Pons (tissue), 1 donor: ENCODE measurements at places on chromosomes 2 and 18.
A peak's percentile ranks its signal among the peaks of the same experiment; 100 is the strongest.

DNA sequence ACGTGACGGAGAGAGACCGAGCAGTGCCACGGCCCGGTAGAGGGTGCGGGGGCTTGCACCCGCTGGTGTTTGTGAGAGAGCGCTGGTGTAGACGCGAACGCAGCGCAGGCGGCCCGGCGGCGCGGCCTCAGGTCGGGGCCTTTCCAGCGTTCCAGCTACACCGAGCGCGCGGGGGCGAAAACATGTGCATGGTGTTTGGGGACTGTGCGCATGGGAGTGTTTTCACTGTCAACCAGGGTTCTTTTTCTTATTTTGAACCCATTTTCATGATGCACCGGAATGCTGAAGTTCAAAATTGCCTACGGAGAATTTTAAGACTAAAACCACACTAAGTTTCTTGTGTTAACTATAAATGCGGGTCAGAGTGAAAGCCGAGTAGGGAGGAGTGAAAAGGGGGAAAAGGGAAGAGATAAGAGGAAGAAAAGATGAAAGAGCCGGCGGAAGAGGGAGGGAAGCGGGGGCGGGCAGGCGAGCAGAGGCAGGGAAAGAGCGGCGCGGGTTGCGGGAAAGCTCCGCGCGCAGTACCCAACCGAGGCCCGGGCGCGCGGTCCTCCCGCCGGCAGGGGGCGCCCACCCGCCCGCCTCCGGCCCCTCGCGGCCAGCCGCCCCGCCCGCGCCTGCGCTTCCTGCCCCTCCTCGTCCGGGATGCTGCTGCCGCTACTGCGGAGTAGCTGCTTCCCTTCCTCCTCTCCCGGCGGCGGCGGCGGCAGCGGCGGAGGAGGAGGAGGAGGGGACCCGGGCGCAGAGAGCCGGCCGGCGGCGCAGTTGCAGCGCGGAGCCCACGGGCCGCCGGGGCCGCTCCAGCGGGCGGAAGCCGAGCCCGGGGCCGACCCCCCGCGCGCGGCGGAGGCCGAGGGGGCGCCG lies at the start of gene RAB12:
Gene RAB12 (plus strand): TSS at position 643 of the 864 bp plus-strand sequence. CDS start 3 bp downstream, at position 646.
- DNase-seq = peak; percentile 66

DNA sequence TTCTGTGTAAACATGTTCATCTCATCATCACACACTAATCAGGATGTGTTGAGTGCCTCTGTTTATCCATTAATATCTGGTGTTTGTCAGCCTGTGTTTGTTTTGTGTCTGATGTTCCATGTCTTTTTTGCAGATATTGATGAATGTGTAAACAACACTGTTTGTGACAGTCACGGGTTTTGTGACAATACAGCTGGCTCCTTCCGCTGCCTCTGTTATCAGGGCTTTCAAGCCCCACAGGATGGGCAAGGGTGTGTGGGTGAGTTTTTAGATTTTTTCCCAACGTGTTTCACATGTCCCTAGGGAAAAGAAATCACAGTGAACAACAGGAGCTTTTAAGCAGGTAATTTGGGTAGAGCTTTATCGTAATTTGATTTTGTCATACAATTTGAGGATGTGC lies 133.7 kb upstream of the RASGRP3 start:
- DNase-seq = no peak

DNA sequence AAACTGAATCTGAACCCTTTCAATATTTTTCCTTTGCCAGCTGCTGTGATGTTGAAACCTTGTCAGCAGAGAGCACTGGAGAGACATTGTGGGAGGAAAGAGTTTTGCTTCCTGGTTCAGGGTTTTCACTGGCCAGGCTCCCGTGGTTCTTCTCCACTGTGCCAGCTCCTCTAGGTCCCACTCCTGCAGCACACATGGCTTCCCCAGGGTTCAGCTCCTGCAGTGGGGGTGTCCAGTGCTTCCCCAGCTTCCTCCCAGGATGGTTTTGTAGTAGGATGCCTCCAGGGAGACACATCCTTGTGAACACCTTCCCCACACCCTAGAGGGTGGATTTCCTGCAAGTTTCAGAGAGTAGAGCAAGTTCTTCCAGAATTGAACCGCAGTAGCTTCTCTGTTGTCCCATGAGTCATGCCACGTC lies 24.0 kb upstream of the SULT1C3 start:
- peak; percentile 26 for DNase-seq

DNA sequence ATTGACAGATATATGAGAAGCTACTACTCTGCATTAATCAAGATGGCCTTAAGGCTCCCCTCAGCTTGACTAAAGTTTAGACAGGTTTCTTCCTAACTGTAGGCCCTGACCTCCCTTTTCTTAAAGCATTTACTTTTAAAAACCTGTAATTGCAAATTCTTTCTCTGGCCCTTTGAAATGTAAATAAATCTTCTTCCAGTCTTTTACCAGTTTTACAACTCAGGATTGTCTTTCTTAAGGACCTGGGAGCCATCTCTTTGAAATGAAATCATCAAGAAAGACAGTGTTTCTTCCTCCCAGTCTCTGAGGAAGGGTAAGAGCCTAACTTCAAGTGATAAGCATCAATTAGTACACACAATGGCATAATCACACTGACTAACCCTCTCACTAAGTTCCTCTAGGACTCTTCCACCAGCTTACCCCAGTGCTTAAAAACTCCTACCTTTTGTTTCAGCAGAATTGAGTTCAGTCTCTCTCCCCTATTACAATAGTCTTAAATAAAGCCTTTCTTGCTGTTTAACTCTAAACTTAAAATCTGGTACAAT lies 58.7 kb upstream of the CDH20 start:
- DNase-seq = no peak

DNA sequence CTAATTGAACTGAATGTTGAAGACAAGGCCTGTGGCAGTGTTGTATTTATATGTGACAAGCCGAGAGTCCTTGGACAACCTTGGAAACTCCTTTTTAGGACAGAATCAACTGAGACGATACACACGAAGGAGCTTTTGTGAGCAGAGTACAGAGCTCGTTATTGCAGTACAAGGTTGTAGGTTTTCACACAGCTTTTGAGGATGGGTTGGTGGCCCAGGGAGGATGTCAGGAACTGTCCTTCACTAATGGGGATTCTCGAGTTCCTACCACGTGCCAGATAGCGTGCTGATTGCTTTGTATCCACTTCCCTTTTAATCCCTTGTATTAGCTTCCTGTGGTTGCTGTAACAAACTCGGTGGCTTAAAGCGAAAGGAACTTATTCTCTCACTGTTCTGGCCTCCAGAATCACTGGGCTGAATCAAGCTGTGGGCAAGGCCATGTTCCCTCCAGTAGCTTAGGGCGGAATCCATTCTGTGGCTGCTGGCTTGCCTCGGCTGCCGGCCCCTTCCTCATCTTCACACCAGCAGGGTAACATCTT lies 20.2 kb downstream of the INPP4A start:
- DNase-seq = no peak

DNA sequence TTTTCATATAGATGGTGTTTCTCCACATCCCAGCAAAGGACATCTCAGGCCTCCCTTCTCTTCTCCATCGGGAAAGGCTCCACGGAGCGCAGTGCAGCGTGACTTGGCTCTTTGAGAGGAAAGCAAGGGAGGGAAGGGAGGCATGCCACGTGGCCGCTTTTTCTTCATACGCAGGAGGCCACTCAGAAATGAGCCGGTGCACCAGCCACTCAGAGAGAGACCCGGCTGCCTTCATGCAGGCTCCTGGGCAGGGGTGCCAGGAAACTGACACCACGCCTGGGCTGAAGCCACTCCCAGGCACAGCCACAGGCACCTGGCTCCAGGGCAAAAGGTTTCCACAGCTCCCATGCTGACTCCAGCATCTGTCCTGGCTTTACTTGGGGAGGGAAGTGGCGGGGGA lies 11.1 kb upstream of the LOXHD1 start:
- no peak for DNase-seq

DNA sequence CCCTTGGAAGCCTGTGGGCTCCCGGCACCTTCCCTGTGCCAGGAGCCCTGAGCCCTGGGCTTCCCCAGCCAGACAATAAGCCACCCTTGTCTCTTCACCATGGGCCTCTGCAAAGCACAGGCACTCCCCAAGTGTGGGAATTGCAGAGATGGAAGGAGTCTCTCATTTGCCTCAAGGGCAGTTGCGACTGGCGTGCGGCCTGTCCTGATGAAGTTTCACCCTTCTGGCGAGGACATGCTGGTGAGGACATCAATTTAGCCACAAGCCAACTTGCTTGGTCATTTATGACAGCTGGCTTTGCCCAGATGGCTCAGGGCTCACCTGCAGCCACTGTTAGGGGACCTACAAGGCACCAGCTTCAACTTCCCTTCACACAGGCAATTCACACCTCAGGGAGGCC lies 180.2 kb downstream of the ANAPC1 start:
- no peak for DNase-seq

GRCh38 chr2:224127871-224128501 lies 88.9 kb upstream of the SERPINE2 start:
- DNase-seq = no peak

DNA sequence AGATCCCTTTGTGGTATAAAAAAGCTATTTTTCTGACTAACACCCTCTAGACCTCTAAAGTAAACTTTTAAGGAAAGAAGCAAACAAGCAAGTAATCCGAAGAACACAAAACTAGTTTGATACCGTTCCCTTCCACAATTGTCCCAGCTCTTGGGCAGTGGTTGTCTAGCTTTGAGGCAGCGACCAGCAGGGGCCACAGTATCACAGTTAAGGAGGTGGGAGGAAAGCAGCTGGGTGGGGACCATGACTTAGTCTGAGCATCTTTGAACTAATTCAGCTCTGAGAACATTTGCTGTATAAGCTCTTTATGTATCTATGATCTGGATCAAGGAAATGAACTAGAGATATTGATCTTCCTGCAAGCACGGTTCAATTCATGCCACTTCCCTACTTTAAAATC lies 51.0 kb downstream of the SF3B1 start:
- no peak for DNase-seq

GRCh38 chr2:127388423-127389164 lies 819 bp upstream of the MAP3K2 start:
- DNase-seq = no peak

- peak; percentile 91 for DNase-seq
These were observed at the start of gene CTDSP1 for GRCh38 chr2:218399391-218400166. Gene CTDSP1 (plus strand): TSS chr2:218399868. CDS start chr2:218400091, 223 bp downstream.

DNA sequence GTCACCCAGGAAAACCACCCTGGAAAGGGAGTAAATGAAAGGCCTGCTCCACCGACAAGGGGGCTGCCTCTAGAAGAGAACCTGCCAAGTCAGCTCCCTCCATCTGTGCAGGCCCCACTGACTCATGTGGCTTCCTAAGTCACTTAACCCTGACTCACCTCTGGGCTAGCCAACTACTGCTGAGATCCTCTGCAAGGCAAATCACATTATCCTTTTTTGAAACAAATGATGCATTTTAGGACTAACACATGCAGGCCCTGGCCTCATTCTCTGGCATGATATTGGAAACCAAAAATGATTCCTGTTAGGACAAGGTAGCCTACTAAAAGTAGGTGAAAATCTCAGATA lies 474.6 kb downstream of the EPHA4 start:
- DNase-seq = no peak

GRCh38 chr2:111927723-111928122 lies 29.3 kb downstream of the MERTK start:
- no peak for DNase-seq

DNA sequence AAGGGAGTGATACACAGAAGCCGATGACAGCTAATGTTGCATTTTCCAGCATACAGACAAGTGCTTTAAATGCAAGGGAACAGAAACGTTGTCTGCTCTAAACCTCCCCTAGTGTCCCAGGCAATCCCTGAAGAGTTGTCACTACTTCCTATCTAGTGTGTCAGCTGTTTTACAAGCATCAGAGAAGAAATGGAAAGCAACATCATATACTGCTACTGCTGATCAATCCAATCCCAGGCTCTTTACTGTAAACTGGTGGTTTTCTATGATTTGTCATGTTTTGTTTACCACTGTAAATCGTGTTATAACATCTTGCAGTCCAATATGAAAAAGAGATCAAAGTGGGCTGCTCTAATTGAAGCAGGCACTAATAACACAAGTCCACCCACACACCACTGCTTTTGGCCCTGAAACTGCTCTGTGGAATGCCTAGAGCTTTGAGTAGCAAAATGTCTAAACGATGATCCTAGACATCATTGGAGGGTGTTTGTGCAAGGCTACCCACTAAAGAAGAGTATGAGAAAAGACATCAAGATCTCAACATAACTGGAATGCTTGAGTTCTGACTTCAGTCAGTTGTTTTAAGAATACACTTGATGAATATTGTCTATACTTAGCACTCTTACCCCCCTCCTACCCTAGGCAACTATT lies 18.1 kb upstream of the ROCK1 start:
- DNase-seq = no peak

DNA sequence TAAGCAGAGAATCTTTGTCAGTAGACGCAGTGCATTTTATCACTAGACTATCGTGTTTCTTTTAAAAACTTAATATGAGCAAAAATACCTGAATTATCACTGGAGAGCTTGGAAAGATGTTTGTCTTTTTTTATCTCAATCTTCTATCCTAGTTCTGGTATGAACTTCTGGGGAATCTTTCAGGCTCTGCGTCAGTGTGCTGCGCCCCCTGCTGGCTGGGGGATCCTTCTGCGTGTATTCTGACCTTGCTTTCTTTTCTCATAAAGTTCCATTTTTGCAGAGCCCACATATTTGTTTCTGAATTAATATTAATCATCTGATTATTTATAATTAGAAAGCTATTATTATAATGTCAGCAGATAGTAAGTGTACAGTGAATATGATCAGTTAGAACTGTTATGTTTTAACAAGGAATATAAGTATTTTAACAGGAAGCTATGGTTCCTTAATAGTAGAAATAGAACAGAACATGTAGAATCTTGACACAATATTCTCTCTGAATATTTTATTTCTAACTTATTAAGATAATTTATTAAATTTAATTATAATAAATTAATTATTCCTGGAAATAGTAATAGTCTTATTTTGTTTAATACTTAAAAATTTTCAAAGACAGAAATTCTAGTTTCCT lies 945.0 kb upstream of the CRIM1 start:
- DNase-seq = peak; percentile 68

DNA sequence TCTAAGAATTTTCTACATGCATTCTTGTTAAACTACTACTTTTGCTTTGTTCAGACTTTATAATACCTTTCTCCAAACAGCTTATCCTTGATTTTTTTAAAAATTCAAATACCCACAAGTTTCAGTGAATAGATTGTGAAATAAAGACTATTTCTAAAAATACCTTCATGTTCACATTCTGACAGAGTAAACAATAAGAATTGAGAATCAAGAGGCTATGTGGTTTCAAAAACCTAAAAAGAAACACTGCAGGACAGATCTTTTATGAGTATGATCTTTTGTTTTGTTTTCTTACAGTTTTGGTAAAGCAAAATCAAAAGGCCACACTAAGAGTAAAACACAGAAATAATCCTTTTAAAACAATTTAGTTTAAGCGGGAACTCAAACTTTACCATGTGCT lies 21.2 kb downstream of the ALS2 start:
- no peak for DNase-seq

GRCh38 chr2:151842830-151843690 lies 14.8 kb upstream of the ARL5A start:
- no peak for DNase-seq
